ENCODE measurements at places on chromosomes 13 and 19.

DNA sequence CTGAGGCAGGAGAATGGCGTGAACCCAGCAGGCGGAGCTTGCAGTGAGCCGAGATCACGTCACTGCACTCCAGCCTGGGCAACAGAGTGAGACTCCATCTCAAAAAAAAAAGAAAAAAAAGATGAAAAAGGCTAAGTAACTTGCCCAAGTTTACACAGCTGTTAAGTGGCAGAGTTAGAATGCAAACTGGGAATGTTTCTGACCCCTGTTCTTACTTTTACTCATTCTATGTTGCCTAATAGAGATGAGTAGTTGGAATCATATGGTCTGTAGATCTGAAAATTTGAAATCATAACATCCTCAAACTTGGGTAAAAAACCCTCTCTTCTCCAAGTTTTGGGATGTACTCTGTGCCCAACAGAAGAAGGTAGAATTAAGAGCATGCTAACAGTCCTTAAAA is 235.8 kb upstream of the RFC3 start:
- no peak for DNase-seq

GRCh38 chr19:28878862-28879566 is 333.9 kb downstream of the UQCRFS1 start:
- DNase-seq = no peak

GRCh38 chr19:30733826-30734550 is 361.8 kb downstream of the ZNF536 start:
- no peak for DNase-seq

DNA sequence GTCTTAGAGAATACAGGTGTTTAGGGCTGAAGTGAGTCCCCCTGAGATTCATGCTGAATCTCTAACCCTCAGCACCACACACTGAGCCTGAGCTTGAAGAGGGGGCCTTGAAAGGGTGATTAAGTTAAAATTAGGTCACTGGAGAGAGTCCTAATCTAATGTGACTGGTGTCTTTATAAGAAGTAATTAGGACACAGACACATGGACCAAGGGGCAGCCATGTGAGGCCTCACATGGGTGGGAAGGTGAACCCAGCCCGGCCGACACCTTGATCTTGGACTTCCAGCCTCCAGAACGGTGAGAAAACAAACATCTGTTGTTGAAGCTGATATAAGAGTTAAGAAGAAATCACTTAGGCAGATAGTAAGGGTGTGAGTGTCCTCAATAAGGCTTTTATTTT is 7.1 kb upstream of the RAB20 start:
- no peak for DNase-seq

GRCh38 chr13:29073755-29074154 is 253.6 kb downstream of the MTUS2 start:
- no peak for DNase-seq

- DNase-seq = no peak
Observed at GRCh38 chr19:3162418-3163229, 15.9 kb upstream of the S1PR4 start.
